ENCODE measurements at places on chromosomes 1 and 21.
A peak's percentile ranks its signal among the peaks of the same experiment; 100 is the strongest.

DNA sequence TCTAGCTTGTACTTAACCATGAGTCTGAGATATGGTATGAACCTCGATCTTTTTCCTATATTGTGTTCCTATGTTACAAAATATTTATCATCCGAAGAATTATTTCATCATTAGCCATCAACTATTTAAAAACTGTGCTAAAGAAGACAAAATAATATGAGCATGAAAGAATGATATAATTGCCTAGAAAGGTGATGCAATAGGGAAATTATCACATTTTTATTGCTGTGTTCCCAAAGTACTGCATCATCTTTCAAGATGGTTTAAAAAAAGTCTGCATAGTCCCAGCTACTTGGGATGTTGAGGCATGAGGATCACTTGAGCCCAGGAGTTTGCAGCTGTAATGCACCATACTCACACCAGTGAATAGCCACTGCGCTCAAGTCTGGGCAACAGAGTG is 126.7 kb downstream of the APP start:
- no peak for DNase-seq

DNA sequence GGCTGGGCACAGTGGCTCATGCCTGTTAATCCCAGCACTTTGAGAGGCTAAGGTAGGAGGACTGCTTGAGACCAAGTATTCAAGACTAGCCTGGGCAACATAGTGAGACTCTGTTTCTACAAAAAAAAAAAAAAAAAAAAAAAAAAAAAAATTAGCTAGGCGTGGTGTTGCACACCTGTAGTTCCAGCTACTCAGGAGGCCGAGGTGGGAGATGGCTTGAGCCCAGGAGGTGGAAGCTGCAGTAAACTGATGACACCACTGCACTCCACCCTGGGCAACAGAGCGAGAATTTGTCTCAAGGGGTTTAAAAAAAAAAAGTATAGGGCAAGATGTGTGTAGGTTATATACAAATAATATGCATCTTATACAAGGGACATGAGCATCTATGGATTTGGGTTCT is 2.6 kb downstream of the TDRKH start:
- DNase-seq, result no peak

GRCh38 chr21:34073749-34074282 is 438 bp downstream of the MRPS6 start:
- peak; percentile 20 for DNase-seq

- DNase-seq, result no peak
Observed at GRCh38 chr1:179599623-179600249, 8.1 kb downstream of the TDRD5 start.

- no peak for DNase-seq
Observed at GRCh38 chr1:65114322-65114721, 33.7 kb upstream of the AK4 start.

DNA sequence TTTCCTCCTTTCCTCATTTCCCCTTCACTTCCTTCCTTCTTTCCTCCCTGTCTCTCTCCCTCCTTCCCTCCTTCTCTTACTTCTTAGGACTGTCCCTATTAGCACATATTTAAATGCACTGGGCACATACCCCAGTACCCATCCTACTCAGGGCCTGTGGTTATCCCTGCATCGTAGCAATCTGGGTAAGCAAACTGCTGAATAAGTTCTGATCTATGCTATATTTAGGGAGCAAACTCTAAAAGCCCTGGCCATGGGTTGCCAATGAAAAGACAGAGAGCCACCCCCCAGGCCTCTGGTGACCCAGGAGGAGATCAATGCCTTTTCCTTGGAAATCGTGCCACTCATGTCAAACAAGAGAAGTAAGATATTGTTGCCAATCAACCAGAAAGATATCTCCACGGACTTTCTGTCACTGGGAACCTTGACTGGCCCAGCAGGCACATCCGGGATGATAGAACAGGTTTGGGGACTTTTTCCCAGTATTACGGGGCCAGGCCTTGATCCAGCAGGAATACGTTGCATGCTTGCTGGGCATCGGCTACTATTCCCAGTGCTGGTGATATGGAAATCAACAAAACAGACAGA is 5.4 kb downstream of the FAM3B start:
- no peak for DNase-seq

GRCh38 chr1:54767526-54767925 is 3.2 kb upstream of the PARS2 start:
- no peak for DNase-seq

DNA sequence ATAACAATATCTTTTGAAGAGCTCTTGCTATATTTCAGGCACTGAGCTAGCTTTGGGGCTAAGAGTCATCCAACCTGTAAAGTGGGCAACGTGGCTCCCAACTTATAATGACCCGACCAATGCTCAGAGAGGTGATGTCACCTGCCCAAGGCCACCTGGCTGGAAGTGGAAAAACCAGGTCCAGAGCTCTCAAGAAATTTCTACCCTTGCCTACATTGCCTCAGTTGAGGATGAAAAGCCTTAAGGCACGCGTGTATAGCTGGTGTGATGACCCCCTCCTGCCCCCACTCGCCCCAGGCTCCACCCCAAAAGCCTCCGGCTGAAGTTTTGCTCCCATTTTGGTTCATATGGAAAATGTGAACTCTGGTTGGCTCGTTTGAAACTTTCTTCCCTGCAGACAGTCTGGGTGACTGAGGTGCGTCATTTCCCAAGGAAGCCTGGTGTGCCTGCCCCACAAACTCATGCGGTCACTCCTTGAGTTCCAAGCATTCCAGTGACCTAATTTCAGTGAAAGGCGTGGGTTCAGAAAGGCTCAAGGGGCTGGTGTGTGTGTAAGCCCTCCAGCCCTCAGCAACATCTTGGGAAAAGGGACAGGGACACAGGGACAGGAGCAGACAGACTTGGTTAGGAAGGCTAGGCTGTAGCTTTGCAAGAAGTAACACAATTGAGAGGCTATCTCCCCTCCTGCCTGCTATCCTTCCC is 20.5 kb downstream of the HTR1D start:
- DNase-seq, result no peak

DNA sequence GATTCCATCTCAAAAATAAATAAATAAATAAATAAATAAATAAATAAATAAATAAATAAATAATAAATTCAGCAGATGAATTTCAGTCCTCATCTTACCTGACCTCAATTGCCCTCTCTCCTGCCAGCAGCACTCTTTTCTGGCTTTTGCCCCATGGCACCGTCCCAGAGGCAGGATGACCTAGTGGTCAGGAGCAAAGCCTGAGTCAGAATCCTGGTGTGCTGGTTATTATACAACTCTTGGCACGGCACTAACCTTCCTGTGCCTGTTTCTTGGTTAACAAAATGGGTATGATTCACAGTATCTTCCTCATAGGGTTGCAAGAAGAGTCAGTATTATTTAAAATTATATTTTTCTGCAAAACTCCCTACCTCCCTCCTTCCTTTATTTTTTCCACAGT is 43.0 kb downstream of the NKAIN1 start:
- DNase-seq, result no peak

DNA sequence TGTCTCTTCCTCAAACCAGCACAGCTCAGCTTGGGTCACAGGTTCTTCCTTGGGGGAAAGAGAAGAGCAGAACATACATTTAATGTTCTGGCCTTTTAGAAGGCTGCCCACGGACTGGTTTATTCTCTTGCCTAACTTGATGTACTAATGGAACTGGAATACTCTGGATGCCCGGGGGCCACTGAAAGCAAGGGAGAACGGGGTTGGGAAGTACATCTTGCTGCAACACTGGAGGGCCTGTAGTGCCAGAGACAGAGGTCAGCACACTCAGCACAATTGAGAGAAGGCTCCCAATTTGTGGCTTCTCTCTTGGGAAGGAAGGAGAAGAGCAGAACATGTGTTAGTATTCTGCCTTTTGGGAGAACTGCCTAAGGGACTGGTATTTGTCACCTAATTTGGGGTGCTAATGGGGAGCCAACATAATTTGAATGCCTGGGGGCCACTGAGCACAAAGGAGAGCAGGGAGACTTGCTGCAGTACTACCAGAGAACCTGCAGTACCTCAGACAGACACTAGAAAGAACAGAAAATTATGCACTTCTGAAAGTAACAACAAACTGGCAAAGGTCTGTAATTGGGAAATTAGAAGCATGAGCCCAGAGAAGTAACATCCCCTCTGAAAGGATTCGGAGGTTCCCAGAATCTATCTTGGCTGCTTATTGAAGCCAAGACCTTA is 14.1 kb downstream of the ZNF691 start:
- no peak for DNase-seq

- DNase-seq, result no peak
Observed at GRCh38 chr1:196229546-196229945, 378.7 kb downstream of the KCNT2 start.

GRCh38 chr1:196516373-196516772 is 91.9 kb downstream of the KCNT2 start:
- no peak for DNase-seq

DNA sequence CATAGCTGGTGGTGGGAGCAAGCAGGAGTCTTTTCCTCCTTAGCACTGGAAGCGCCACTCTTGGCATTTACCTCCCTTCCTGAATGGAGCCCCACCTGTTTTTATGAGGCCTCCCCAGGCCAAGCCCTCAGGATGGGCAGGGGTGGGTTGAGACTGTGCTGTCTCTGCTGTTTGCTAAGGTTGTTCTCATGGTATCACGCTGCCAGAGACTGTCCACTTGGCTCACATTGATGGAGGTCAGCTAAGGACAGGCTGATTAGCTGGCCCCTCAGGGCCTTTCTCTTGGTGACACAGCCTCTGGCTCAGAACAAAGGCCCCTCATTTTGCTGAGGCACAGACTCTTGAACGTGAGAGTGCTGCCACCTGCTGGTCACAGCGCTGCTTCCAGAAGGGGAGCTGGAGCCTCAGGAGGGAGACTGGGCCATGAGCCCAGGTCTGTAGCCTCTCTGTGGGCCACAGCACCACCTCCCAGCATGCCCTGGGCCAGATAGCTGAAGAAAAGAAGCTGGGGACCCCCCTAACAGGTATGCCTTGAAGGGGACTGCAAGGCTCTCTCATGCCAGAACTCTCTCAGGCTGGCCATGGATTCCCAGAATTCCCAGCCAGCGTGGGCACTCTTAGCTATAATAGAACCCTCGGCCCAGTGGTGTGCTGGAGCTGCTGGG is 85.6 kb downstream of the CD58 start:
- DNase-seq, result peak; percentile 87

DNA sequence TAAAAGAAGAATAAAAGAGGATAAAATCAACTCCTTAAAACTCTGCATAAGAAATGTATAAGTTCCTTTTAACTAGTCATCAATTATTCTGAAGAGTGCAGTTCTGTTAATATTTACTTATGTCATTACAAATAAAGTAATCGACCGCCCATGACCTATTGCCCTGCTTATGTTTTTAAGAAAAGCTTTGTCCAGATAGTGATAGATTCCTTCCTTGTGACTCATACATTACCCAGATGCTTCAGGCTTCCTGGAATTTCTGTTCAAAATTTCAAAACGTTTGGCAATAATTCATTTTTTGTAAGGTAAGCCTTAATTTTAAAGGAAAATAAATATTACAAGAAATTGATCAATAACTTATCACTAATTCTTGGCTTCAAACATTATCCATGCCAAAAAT is 918.2 kb upstream of the ADGRL2 start:
- DNase-seq, result no peak

DNA sequence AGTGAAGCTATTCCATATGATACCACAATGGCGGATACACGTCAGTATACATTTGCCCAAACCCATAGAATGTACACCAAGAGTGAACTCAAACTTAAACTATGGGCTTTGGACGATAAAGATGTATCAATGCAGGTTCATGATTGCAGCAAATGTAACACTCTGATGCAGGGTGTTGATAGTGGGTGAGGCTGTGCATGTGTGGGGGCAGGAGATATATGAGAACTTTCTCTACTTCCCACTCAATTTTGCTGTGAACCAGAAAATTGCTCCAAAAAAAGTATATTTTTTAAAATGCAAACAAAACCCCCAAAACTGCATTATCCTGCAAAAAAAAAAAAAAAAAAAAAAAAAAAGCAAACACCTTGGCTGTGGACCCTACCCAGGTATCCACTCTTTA is 3.4 kb downstream of the ATP1A2 start:
- DNase-seq, result no peak

All from effector CD4-positive, alpha-beta T cell (primary cell).